ENCODE measurements at places on chromosomes 1 and 21.

- peak overlapping the region; percentile 45 for H3K27ac ChIP-seq
- H3K4me1 ChIP-seq = peaks cover 18% of the 10 kb centered on the region
- H3K27me3 ChIP-seq = no peaks in the 10 kb centered on the region
- no peak for DNase-seq
These were observed 1.1 kb downstream of the PATJ start for GRCh38 chr1:61743431-61743705.

- H3K4me1 ChIP-seq = no peaks in the 10 kb centered on the region
- no peaks in the 10 kb centered on the region for H3K36me3 ChIP-seq
- no peak overlapping the region for H3K27ac ChIP-seq
These were observed 226.0 kb upstream of the C1orf87 start for GRCh38 chr1:60299581-60299980.

DNA sequence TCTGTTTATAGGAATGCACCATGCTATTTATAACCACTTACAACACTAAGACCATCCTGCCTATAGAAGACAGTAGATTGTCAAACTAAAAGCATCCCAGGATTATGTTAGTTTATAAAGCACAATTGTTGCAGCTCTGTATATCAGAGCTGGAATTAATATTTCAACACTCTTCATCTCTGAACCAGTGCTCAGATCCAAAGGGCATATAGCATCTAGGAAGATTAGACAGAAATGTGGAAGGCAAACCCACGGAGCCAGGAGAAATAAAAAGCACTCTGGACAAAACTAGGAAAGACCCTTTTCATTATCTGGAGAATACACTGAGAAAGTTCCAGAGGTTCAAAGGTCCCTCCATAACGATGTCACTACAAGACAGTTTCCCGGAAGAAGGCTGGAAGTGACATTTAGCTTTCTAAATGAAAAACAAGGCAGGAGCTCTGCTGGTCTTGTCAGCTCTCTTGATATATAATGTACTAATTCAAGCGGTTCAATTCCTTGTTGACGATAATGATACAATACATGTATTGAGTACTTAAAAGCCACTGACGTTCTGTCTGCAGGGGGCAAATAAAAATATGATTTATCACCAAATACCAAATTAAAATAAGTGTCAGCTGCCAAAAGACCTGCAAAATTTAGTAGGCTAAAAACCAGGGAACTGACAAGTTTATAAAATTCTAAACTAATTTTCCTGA is 91.8 kb upstream of the BCL10 start:
- peaks cover 14% of the 10 kb centered on the region for H3K27me3 ChIP-seq
- H3K4me1 ChIP-seq = no peaks in the 10 kb centered on the region
- DNase-seq = no peak
- no peak overlapping the region for H3K27ac ChIP-seq

DNA sequence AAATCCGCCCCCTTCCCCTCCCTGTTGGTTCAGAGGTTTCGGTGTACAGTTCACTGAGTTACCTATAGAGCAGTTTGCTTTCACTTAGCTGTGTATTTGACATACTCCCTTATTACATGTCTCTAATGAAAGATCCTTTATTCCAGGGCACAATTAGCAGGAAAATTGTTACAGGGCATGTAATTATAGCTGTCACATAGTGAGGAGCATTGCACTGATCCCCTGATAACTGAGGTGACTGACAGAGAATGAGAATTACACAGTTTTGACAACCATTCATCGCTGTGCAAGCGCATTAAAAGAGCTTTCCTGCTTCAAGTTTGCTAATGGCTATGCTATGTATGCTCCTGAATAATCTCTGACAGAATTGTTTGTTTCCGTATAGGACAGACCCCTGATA is 26.9 kb downstream of the DAP3 start:
- H3K36me3 ChIP-seq = peaks cover 44% of the 10 kb centered on the region
- no peak overlapping the region for H3K27ac ChIP-seq
- H3K4me3 ChIP-seq = no peak overlapping the region
- no peak for DNase-seq

DNA sequence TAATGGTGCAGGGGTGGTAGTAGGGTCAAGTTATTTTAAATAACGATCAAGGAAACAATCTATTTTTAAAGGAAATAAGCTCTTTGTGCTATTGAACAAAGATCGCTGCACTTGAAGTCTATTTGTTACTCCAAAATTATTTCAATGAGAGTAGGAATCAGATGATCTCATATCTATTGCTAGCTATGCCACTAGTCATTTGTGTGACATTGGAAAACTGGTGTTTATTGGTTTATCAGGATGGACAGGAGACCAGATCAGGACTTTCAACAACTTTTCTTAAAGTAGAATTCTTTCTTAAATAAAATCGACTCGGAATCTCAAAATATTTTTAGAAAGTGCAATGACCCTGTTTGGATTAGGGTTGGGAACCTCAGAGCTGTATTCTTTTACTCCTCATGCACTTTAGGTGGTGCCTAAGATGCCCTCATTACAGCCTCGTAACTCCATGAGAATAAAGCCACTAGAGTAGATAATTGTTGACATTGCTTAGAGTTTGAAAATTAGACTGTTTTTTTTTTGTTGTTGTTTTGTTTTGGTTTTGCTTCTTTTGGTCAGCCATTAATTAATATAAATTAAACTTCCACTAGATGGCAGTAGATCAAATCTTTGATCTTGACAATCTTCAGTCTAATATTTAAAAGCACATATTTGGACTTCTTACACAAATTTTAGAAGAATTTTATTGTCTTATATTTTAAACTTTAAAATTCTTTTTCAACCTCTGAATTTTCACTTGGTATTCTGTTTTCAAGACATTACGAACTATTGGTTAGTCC is 352.4 kb downstream of the USP25 start:
- no peak overlapping the region for H3K27ac ChIP-seq
- no peak overlapping the region for H3K4me3 ChIP-seq
- no peaks in the 10 kb centered on the region for H3K27me3 ChIP-seq
- H3K36me3 ChIP-seq = no peaks in the 10 kb centered on the region
- no peaks in the 10 kb centered on the region for H3K4me1 ChIP-seq
